Right renal cortex interstitium (tissue), 3 donors: ENCODE measurements at places on chromosomes 3 and 15.
A peak's percentile ranks its signal among the peaks of the same experiment; 100 is the strongest.

GRCh38 chr3:15452961-15453360, 25.6 kb downstream of the EAF1 start:
- DNase-seq = no peak

DNA sequence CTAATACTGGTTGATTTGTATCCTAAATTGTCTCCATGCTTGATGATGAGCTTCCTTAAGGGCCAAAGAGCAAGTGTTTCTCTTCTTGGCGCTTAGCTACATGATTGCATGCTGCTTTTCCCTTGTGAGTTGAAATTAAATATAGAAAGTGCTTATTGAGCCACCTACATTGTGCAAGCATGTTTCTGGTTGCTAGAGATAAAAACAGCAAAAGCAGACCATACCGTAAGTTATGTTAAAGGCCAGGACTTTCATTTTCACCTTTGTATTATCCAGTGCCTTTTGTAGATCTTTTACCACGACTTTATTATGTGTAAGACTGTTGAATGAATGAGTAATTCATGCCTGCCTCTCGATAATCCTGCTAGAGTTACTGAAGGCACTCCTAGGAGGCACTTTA, 41.9 kb upstream of the CCNB2 start:
- no peak for DNase-seq

- DNase-seq = no peak
These were observed 51.9 kb downstream of the RPLP1 start for GRCh38 chr15:69504352-69505040.

DNA sequence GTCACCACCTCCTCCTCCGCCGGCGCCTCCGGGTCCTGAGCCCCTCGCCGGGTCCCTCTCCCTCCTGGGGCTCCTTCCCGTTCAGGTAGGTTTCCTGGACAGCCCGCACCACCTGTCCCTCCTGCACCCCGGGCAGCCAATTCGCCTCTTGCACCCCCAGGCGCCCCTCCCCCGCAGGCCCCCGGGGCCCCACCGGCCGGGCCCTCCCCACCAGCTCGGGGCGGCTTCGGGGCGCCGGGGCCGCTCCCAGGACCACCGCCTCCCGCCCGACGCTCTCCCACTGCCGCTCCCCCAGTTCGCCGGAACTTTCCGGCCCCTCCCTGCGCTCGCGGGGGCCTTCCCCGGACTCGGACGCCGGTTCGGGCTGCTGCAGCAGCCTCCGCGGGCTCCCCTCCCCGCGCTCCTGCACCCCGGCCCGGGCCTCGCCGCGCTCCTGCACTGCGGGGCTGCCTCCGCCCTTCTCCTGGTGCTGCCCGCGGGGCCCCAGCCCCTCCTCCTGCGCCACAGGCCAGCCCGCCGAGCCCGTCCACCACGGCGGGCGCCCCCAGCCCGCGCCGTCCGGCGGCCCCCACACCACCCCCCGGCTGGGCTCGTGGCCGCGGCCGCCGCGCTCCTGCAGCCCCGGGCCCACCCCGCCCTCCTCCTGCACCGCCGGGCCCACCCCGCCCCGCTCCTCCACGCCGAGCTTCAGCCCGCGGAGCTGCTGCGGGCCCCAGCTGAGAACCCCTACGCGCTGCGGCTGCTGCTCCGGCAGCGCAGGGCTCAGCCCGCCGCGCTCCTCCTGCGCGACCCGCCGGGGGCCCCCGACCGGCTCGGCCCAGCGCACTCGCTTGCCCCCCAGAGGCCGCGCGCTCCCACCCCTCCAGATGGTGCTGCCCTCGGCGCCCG, 587 bp upstream of the TNK2 start:
- DNase-seq = no peak

DNA sequence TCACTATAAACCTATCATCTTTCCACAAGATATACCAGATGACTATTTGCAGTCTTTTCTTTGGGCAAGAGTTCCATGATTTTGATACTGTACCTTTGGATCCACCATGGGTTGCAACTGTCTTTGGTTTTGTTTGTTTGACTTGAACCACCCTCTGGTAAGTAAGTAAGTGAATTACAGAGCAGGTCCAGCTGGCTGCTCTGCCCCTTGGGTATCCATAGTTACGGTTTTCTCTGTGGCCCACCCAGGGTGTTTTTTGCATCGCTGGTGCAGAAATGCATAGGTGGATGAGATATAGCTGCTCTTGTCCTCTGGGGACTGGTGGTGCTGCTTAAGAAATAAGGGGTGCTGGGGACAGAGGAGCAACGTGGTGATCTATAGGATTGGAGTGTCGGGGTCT, 33.8 kb downstream of the CHDH start:
- no peak for DNase-seq

DNA sequence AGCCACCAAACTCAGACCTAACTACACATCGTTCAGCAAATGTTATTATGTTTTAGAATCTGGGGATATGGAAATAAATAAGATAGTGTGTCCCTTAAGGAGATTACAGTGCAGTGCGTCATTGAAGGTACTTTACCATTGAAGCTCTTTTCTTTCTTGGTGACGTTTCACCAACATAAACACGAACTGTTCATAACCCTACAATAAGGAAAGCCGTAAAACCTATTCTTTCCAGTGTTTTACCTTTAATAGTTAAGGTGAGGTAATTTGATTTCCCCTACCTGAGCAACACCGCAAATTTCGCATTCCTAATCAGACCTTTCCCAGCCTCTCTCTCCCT, 826 bp downstream of the CCDC66 start:
- DNase-seq = no peak

GRCh38 chr3:160287666-160288065, 62.4 kb downstream of the C3orf80 start:
- DNase-seq = no peak

DNA sequence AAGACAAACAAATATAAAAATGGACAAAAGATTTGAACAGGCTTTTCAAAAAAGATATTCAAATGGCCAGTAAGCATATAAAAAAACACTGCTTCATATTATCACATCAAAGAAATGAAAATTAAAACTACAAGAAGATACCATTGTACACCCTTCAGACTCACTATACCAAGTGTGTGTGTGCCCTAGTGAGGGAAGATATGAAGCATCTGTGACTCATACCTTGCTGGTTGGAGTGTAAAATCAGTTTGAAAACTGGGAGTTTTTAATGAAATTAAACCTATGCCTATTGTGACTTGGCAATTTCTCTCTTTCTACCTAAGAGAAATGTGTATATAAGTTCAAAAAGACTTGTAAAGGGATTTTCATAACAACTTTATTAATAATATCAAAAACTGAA, 23.5 kb upstream of the SLC15A2 start:
- DNase-seq = no peak

DNA sequence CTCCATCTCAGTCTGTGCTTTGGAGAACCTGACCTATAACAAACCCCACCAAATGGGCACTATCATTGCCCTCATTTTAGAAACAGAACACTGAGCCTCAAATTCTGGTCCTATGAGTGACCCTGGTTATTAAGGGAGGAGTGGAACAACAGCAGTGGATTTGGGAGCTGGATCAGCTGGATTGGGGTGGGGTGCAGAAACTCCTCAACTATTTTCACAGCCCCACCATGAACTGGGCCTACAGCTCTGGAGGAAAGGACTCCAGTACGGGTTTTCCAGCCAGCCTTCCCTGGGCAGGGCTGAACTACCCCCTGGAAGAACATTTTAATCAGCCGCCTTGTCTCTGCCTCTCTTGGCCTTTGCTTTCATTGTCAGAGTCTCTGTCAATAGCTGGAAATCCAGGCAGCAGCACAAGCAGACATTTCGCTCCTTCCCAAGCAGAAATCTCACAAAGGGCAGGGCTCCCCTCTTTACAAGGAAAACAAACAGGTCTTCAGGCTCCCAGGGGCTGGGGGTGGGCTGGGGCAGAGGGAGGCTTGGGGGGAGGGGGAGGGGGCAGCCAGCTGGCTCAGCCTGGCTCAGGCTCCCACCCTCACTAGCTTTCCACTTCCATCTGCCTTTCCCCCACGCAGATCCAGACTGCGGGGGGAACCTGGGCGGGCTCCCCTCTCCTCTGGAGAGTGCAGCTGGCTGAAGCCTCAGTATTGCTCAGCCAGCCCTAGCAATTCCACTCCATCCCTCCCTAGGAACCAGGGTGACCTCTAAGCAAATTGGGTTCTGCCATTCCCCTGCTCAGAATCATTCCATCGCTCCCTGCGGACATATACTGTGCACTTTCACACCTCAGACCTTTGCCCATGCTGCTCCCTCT, 13.7 kb upstream of the TLE3 start:
- DNase-seq = no peak

DNA sequence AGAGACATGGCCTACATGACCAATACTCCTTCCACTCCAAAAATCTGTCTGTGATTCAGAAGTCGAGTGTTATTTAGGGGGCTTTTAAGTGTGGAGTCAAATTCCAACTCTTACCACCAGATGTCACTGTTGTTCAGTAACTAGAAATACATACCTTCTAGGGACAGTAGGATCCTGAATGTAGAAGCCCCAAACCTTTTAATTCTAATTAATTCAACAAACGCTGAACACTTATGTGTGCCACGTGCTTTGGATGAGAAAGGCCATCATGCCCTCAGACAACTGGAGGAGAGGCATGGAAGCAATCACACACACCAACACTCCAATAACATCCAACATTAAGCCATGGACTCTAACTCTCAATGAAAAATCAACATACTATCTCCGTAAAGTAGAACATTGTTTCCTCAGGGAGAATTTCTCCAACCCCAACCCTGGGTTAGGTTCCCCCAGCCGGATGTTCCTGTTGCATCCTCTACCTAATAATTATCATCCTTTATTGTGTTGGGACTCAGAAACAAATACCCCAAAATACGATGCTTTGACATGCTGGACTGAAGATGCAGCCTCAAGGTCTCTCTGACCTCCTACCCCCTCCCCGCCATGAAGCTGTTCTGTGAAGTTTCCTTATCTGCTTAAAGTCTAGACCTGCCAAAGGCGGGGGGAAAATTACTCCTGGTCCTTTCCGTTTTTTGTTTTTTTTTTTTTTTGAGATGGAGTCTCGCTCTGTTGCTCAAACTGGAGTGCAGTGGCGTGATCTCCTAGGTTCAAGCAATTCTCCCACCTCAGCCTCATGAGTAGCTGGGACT, 8.0 kb upstream of the CCDC13 start:
- peak; percentile 75 for DNase-seq

- DNase-seq = no peak
These were observed 18.7 kb downstream of the ISG20 start for GRCh38 chr15:88657326-88658069.

DNA sequence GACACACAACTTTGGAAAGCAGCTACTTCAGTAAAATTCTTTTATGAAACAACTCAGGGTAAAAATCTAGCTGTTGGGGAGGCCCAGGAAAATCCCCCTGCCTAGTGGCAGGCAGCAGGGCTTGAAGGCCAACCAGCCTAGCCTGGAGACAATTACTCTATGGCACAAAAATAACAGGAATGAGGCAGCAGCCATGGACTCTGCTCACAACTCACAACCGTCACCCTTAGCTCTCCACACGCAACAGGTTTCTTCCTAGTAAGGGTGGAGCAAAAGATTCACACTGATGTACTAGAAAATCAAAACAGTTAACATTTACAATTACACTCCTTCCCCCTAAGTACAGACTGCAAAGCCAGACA, 530 bp upstream of the FBXL22 start:
- no peak for DNase-seq

DNA sequence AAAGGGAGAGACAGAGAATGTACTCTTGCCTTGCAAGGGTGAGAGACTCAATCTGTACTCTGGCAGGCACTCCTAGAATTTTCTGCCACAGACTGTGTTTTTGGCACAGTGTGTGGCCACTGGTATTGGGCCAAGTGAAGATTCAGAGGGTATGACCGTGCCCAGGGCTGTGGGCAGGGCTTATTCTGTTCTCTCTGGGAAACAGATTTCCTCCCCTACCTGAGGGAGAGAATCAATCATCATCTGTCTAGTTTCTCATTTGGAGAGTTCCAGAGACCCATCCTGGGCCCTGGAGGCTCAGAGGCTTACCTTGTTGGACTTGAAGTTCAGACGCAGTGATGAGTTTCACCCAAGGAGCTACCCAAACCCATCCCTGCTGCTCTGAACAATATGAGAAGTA, 28.2 kb downstream of the CSTA start:
- DNase-seq = no peak

GRCh38 chr3:124283652-124284023, 291.7 kb upstream of the ROPN1 start:
- DNase-seq = no peak

GRCh38 chr3:124101643-124102042, 109.7 kb upstream of the ROPN1 start:
- no peak for DNase-seq

DNA sequence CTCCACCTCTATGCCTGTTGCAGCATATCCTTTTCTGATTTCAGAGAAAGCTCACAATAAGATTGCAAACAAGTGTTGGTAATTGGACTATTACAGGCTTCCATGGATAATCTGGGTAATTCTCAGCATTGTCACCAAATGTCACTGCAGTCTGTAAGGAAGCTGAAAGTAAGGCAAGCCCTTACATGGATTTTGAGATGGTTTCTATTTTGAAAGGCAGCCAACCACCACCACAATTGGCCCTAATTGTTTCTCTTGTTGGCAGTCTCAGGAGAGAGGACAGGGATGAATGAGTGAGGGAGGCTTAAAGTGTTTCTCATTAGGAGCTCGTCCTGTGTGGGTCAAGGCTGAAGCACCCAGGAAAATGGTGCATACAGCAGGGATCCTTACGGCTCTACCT, 879.9 kb downstream of the TUSC7 start:
- DNase-seq = no peak

- no peak for DNase-seq
These were observed 150.9 kb upstream of the UBE2E2 start for GRCh38 chr3:23052208-23052607.

DNA sequence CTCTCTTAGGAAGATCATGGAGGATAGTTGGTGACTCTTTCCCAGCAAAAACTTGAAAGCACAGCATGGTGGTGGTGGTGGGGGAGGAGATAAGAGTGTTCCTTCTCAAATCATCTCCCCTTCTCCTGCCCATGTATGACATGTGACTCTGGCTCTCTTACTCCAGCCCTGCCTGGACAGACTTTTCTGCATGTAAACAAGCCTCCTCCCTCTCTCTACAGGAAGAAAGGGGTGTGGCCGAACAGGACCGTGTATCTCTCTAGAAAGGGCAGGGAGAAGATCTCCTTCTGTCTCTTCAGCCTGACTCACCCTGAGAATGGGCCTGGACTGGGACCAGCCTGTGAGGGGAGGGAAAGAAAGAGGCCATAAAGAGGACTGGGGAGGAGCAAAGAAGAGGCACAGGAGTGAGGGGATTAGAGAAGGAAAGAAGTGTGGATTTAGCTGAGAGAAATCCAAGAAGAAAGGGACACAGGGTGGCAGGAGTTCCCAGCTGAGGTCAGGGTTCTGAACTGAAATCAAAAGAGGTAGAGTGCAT, 1.5 kb downstream of the CELF6 start:
- DNase-seq = no peak

- no peak for DNase-seq
These were observed 307.3 kb upstream of the RBMS3 start for GRCh38 chr3:28973609-28974008.

DNA sequence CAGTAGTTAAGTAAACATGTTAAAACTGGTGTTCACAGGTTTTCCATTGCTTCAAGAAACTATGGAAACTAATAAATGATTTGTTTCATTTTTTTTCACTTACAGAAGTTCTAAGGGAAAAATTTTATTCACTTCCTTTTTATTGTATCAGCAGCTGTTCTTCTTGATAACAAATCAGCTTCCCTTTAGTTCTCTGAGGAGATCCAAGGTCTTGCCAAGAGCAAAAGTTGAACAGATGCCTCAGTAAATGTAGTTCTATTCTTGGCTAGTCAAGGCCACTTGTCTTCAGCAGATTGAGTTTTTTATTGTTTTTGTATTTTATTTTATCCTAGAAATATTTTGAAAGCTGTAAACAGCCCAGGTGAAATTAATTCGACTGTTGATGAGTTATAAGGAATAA, 41.8 kb downstream of the KCNH8 start:
- DNase-seq = no peak

GRCh38 chr15:81111510-81112470, 22.3 kb upstream of the CFAP161 start:
- DNase-seq = no peak
